ENCODE measurements at places on chromosomes 11 and 22. TPM values are rescaled to one million over a fixed set of nuclear protein-coding genes. Genes with fewer than 3 reads are reported as not detected.

The CD3G gene
- 0.51 TPM for polyA plus RNA-seq

The SERPINH1 gene
- polyA plus RNA-seq = 291 TPM

The HSPB2 gene
- polyA plus RNA-seq = 1.6 TPM

The POGLUT3 gene
- polyA plus RNA-seq = 45.2 TPM

DNA sequence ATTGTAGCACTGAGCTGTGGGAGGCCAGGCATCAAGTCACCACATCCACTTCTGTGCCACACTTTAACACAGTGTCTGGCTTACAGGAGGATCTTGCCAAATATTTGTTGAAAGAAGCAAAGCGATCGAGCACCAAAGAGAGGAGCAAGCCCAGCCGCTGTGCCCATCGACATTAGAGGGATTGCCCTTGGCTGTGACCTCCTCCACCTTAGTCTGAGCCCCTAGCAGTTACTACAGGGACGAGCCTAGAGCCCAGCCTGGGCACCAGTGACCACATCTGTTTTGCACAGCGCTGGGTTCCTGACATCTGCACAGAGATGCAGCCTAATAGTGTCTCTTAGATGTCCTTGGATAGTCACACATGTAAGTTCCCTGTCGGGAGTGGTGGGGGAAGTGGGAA is 17.7 kb downstream of the GRIK4 start:
- no peak for DNase-seq

DNA sequence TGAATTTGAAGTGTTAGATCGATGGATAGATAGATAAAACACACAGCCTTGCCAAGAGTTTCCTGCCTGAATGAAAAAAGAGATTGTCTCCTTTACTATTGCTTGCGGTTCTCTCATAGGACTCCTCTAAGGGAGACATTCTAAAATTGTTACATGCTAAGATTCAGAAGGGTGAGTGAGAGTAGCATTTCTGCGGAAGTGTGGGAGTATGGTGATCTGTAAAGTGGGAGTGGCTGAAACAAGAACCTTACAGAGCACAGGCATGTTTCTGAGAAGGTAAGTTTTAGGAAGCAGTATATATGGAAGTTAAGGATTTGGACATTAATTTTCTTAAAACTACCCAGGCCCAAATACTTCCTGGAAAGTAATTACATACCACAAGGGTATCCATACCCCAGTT is 139.6 kb downstream of the TRIM44 start:
- DNase-seq = no peak

DNA sequence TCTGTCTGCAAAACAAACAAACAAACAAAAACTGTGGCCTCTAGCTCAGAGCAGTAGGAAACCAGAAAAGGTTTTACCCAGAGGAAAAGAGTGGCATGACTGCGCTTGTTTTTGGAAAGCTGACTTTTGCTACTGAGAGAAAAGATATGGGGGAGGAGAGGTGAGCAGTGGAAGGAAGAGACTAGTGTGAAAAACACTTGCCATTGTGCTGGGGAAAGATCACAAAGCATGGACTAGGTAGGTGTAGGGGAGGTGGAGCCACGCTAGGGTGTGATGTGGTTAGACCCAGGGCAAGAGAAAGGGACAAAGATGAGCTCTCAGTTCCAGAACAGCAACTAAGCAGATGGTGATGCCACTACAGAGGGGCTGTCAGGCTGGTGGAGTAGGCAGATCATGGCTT is 319.2 kb downstream of the LARGE1 start:
- DNase-seq = no peak

- no peak for DNase-seq
Observed at GRCh38 chr22:50190182-50190940, 4.6 kb downstream of the TRABD start.

- no peak for DNase-seq
Observed at GRCh38 chr11:43545610-43546009, 134.9 kb upstream of the HSD17B12 start.

DNA sequence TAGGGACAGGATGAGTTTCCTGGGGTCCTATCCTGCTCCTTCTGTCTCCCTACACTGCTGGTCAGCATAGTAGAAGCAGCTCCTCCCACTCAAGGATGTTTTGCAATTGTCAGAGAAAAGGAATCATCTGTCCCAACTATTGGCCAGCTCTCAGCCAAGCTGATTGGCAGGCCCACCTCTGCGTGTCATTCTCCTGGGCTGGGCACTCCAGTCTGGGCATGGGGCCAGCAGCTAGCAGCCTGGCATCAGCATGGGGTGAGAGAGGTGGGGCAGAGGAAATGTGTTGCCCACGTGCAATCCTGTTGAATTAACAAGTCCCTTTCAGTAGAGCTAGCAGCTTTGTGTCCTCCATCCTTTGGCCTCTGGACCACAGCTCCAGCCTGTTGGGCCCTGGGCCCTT is 14.1 kb downstream of the ANKK1 start:
- DNase-seq = no peak

DNA sequence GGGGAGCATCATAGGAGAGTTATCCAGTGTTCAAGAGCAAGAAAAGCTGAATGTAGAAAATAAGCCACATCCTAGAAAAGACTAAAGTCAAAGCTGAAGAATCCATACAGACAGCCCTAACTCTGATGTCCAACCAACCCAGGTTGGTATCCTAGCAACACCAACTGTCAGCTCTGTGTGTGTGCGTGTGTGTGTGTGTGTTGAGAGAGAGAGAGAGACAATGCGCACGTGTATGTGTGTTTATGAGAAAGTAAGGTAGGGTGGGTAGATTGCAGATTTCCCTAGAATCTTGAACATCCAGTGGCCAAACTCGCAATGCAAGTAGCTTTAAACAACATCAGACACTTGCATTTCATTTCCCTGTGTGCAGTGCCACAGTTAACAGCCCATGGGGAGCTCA is 274.9 kb downstream of the FAM181B start:
- no peak for DNase-seq

DNA sequence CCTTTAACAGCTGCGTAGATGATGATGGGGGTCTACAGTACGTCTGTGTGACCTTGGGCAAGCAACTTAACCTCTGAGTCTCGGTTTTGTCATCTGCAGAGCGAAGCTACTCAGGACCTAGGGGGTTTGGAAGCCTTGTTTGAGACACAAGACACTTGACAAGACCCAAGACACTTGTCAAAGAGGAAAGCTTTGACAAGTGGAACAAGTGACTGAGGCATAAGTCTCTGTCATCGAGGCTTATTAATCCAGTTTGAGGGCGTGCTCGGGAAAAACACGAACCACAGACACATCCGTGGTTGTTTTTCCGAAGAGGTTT is 732 bp upstream of the PC start:
- no peak for DNase-seq
